ENCODE measurements at places on chromosomes 1 and 21.

DNA sequence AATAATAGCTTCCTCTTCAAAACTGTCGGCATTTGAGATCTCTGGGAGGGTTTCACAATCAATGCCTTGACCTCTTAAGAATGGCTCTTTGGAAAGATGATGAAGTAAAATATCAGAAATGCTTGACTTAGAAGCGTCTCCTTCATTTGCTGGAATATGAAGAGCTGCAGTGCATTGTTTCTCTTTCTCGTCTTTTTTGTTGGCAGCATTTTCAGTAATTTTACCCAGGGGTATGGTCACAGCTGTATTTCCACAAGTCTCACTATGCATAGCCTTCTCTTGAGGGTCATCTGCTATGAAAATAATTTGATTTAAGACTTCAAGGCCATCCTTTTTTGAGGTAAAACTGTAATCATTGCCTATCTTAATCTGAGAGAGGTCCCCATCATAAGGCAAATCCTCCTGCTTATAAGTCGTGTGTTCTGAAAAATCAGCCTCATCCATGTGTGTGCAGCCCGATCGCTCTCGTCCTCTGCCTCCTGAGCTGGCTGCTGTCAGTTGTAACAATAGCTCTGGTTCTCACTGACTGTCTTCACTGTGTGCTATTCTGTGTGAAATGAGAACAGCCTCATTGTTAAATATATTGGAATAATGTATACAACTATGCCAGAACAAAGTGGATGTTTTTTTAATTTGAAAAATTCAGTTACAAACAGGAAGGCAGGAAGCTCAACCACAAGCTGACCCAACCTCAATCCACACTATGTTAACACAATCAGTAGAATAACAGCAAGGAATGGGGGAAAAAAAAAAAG is 4.5 kb downstream of the AKNAD1 start:
- DNase-seq, result no peak

DNA sequence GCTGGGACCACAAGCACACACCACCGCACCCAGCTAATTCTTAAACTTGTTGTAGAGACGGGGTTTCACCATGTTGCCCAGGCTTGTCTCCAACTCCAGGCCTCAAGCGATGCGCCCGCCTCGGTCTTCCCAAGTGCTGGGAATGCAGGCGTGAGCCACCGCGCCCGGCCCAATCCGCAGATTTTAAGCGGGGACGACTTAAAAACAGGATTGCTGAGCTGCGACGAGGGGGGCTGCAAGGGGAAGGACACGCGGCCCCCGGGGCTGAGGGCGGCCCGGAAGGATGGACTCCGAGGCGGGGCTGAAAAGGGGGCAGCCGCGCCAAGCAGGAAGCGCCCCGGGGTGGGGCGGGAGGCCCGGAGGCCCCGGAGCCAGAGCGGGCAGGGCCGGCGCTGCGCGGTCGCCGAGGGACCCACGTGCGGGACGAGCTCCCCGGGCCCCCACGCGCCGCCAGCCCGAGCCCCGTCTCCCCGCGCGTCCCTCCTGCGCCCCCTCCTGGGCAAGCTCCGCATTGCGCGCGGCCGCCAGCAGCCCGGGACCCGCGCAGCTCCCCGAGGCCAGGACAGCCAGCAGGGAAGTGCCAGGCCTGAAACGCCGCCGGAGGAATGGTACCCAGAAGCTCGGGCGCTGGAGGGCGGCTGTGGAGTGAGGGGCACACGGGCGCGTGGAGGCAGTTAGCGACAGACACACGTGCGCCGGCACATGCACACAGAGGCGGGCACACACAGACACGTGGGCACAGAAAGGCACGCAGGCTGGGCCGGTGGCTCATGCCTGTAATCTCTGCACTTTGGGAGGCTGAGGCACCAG is 5.5 kb upstream of the PRKCZ start:
- DNase-seq, result peak; percentile 78

- no peak for DNase-seq
These were observed 55.0 kb downstream of the HUNK start for GRCh38 chr21:31927689-31928353.

GRCh38 chr1:36761113-36761512 is 273.2 kb downstream of the GRIK3 start:
- no peak for DNase-seq

DNA sequence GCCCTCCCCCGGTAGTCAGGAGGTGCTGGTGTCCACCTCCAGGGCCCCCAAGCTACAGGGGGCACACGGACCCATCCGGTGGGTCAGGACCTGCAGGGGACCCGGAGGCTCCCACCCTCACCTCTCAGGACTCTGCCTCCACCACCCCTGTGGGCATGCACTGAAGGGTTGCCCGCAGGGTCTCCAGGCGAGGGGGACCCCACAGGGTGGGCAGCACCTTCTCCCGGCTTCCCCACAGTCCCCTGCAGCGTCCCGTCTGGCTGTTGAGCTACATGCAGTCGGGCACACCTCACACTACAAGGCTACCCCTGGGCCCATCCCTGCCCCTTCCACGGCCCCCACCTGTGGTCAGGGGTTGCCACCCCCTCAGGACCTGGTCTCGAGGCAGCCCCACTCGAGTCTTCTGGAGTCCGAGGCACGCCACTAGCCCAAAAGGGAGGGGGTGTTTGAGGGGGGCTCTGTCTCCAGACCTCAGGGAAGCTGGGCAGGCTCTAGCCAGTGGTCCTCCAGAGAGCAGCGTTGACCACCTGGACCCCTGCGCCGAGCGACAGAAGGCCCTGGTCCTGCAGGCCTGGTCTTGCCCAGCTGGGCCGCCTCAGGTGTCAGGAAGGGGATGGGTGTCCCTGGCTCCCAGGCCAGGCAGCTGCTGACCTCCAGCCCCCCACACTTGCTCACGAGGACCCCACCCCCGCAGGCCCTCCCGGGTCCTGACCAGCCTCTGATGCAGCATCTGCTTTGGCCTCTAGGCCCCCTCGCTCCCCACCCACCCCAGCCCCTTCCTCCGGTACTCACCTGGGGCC is 9.6 kb downstream of the PARS2 start:
- DNase-seq, result no peak

GRCh38 chr21:30194701-30195299 is 21.1 kb downstream of the CLDN8 start:
- DNase-seq, result no peak

GRCh38 chr1:234243521-234244260 is 129.6 kb upstream of the COA6 start:
- no peak for DNase-seq

DNA sequence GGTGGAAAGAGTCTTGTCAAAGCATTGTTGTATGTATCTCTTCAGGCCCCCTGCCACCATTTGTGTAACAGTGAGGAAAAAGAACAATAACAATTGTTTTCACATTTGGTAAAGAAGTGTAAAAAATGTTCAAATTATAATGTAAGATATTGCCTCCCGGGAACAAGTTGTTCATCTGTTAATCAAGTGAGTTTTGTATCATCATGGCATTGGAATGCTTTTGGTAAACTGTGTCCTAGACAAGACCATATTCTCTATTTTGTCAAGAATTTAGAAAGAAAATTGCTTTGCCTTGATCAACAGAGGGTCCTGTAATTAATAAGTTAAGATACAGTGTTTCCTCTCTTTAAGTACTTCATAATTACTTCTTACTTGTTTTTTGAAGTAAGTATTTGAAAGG is 692.0 kb upstream of the NR5A2 start:
- no peak for DNase-seq

DNA sequence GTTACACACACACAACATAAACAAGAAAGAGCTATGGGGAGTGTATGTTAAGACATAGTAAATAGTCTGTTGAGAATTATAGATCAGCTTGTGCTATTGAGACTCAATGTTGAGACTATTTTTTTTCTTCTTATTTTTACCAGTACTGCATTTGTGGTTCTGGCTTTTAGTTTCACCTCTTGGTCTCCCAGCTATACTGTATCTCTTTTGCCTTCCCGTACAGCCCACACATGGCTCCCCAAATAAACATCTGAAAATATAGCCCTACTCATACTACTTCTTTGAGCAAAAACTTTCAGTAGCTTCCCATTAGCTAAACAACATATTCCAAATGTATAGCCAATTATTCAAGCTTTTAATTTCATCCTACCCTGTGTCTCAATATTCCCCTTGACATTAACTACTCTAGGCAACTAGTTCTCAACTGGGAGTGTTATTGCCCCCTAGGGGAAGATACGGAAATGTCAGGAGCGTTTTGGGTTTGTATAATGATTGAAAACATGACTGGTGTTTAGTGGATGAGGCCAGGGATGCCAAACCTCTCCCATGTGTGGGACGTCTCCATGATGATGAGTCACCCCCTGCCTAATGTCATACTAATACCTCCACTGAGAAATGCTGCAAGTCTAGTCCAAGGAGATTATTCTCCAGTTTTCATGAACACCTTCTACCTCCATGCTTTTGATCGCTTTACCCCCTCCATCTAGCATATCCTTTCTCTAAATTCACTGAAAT is 6.8 kb downstream of the RPE65 start:
- DNase-seq, result no peak

- no peak for DNase-seq
These were observed 34.4 kb upstream of the TENT5C start for GRCh38 chr1:117571496-117571895.

- no peak for DNase-seq
These were observed 153.0 kb upstream of the WNT4 start for GRCh38 chr1:22295856-22296255.

DNA sequence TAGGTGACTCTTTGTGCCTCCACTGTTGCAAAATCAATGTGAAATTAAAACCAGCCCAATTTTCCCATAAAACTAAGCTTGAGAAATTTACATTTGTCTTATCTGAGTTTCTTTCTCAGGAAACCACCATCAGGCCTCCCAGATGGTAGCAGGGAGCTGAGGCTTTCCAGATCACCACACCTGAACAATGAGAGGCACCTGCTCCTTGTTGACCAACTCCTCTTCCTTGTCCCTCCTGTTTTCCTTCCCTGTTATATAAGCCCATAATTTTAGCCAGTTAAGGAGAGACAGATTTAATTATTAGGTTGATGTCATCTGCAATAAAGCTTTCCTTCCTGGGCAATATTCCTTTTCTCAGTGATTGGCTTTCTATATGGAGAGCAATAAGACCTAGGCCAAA is 32.0 kb upstream of the C1orf185 start:
- DNase-seq, result no peak

DNA sequence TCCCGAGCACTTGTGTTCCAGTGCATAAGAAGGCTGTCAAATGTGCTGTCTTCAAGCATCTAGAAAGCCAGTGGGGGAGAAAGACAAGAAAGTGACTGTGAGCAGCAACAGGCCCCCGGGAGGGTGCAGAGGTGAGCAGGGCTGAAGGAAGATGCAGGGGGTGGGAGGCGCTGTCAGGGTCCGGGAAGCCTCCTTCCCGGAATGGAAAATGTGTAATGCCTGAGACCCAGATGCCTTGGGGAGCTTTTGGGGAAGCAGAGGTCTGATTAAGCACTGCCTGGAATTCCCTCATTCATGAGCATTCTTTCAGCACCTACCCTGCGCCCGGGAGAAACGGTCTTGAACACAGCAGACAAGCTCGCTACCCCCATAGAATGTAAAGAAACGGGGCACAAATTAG is 1.3 kb downstream of the NPHP4 start:
- no peak for DNase-seq

- no peak for DNase-seq
These were observed 114.3 kb downstream of the DHRS3 start for GRCh38 chr1:12503709-12504108.

DNA sequence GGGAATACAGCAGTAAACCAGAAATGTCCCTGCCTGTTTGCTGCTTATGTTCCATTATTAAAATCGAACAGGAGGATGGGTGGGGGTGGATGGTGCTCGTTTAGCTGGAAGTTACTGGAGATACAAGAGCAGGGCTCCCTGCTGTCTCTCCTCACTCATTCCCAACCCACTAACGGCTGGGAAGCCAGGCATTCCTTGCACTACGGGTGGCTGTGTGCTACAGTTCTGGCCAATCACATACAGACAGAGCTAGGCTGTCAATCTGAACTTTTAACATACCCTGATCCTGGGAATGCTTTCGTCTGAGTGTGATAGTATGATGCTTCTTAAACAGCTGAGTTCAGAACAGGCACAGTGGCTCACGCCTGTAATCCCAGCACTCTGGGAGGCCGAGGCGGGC is 7.0 kb downstream of the SIPA1L2 start:
- no peak for DNase-seq

- no peak for DNase-seq
These were observed 610 bp downstream of the SCYL3 start for GRCh38 chr1:169892927-169893644.

DNA sequence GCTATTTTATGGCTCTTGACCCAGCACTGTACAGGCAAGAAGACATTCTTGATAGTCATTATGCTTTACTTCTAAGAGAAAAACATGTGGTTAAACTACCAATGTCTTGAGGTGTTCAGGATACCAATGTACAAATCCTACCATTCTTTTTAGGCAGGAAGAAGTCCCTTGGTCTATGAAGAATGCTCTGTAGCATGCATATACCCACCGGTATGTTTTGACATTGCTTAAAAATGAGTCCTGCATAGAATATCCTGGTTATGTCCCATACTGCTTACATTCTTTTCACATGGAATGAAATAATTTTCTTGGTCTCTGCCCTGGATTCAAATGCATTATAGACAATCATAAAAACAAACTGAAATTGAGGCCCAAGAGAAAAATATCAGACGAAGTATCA is 4.8 kb downstream of the KRTAP27-1 start:
- DNase-seq, result no peak

GRCh38 chr1:173852105-173852504 is 15.7 kb downstream of the GAS5 start:
- no peak for DNase-seq

DNA sequence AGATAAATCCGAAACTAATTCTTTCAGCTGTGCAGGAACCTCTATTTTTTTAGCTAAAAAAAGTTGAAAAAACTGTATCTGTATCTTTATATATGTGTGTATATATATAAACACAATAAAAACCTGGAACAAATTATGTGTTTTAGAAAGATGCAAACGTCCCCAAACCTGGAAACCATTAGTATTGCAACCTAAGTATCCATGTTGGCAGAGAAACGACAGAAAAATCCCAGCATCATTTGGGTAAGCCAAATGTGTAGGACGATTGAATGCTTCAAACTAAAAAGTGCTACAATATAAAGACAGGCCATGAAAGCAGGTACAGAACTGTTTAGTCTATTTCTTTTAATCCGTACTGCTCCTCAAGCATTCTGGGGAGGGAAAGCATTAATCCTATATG is 87.9 kb downstream of the AHCTF1 start:
- DNase-seq, result no peak

GRCh38 chr1:17926906-17927305 is 171.8 kb downstream of the ACTL8 start:
- DNase-seq, result no peak

- DNase-seq, result no peak
These were observed 7.0 kb upstream of the ADORA1 start for GRCh38 chr1:203120325-203121153.

GRCh38 chr1:161080441-161081405 is 8.6 kb downstream of the NECTIN4 start:
- DNase-seq, result no peak

DNA sequence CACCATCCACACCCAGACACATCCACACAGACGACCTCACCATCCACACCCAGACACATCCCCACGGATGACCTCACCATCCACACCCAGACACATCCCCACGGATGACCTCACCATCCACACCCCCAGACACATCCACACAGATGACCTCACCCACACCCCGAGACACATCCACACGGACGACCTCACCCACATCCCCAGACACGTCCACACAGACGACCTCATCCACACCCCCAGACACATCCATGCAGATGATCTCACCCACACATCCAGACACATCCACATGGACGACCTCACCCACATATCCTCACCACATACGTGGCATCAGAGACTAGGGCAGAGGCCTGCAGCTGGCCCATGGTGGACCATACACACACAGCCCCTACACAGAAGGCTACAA is 14.7 kb upstream of the FABP3 start:
- DNase-seq, result no peak

GRCh38 chr21:41845310-41846032 is 33.7 kb downstream of the PRDM15 start:
- DNase-seq, result no peak

- DNase-seq, result no peak
These were observed 290.2 kb downstream of the SPATA17 start for GRCh38 chr1:217921126-217921904.

All from stimulated activated CD4-positive, alpha-beta T cell treated with anti-CD3 and anti-CD28 coated beads, Interleukin-15, amount 100 ng/mL, for 48 hours (primary cell).